Stimulated activated memory B cell treated with anti-CD40 and anti-IgM and Interleukin-4, amounts not matched to agents 10 μg/mL and 1 μg/mL and 100 μg/mL, for 72 hours (primary cell): ENCODE measurements at places on chromosomes 6 and 20.

GRCh38 chr6:14001329-14002012 lies 76.7 kb downstream of the RNF182 start:
- no peak for ATAC-seq
- peaks cover 3% of the 10 kb centered on the region for H3K27me3 ChIP-seq
- no peak overlapping the region for H3K27ac ChIP-seq
- H3K4me3 ChIP-seq: no peak overlapping the region
- H3K36me3 ChIP-seq: no peaks in the 10 kb centered on the region

DNA sequence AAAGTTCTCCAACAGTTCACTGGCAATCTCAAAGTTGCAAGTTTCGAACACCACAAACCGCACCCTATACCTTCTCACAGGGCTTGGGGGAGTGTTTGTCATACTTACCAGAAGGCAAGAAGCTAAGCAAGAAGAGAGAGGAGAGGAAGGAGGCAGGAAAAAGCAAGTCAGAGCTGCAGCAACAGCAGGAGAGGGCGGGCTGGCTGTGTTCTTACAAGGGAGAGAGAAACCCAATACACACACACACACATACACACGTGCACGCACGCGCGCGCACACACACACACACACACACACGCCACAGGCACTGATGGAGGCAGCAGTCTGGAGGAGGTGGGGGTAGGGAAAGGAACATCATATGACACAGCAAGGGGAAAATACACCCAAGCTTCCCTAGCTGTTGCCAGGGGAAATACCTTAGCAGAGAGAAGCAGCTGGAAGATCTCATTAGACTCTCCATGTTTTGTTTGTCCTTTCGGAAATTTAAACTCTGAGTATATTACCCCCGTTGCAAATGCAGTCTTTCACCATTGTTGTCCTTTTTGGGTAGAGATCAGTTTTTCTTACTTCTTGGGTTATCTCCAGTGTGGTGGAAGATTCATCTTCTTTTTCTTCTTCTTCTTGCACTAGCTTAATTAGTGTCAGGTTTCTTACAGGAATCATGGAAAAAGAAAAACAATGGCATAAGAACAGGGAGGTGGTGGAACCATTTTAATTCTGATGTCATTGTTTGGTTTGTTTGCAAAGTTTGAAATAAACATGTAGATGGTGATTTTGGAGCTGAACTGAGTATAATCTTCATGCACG lies at the start of gene TXLNB:
Gene TXLNB (minus strand): TSS at position 186 of the 807 bp plus-strand sequence. CDS start 3,099 bp downstream, outside the sequence.
- H3K4me1 ChIP-seq: peaks cover 73% of the 10 kb centered on the region
- peak; percentile 86 for ATAC-seq
- peak within 1 kb of the TSS; percentile 92 for H3K27ac ChIP-seq
- peak within 1 kb of the TSS; percentile 76 for H3K4me3 ChIP-seq

DNA sequence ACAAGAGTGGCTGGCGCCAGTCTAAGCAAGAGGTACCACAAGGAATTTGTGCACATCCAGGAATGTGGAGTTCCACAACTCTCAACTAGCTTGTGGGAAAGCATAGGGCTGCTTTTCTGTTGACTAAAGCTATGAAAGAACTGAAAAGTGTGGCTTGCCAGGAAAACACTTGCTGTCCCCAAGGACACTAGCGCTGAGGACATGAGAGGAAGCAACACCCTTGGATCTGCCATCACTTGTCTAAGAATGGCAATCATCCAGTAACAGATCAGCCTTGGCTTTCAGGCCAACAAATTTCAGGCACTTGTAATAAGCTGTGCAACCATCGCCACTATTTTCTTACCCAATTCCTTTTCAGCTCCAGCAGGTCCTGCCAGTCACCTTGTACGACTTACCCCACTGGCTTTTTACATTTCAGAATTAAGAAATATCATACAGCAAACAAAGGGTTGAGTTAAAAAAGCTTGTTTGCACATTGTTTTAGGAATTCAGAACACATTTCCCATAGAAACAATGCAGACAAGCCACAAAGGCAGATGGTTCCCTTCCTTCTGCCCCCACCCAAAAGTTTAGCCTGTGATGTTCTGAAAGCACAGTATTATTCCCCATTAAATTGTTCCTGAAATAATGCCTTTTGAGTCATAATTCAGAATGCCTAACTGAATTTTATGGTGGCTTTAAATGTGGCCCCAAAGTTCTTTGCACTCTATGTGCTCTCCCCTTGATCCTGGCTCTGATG lies 57.9 kb upstream of the SSTR4 start:
- ATAC-seq: no peak
- no peak overlapping the region for H3K27ac ChIP-seq
- H3K4me3 ChIP-seq: no peak overlapping the region
- H3K4me1 ChIP-seq: no peaks in the 10 kb centered on the region
- no peaks in the 10 kb centered on the region for H3K27me3 ChIP-seq
- no peaks in the 10 kb centered on the region for H3K36me3 ChIP-seq

- H3K4me1 ChIP-seq: no peaks in the 10 kb centered on the region
- no peak overlapping the region for H3K27ac ChIP-seq
- H3K4me3 ChIP-seq: no peak overlapping the region
- no peaks in the 10 kb centered on the region for H3K36me3 ChIP-seq
- peaks cover 15% of the 10 kb centered on the region for H3K27me3 ChIP-seq
Observed at GRCh38 chr20:39935901-39936300, 753.1 kb downstream of the MAFB start.

GRCh38 chr20:15317546-15318232 lies 980.3 kb upstream of the FLRT3 start:
- peak; percentile 96 for ATAC-seq
- H3K36me3 ChIP-seq: peaks cover 21% of the 10 kb centered on the region
- H3K4me3 ChIP-seq: peak overlapping the region; percentile 49
- peak overlapping the region; percentile 92 for H3K27ac ChIP-seq

GRCh38 chr6:15358579-15359327 lies 112.9 kb downstream of the JARID2 start:
- peak overlapping the region; percentile 72 for H3K27ac ChIP-seq
- peaks cover 9% of the 10 kb centered on the region for H3K36me3 ChIP-seq
- H3K4me1 ChIP-seq: peaks cover 45% of the 10 kb centered on the region
- ATAC-seq: peak; percentile 88
- H3K4me3 ChIP-seq: peak overlapping the region; percentile 38
- H3K27me3 ChIP-seq: no peaks in the 10 kb centered on the region

DNA sequence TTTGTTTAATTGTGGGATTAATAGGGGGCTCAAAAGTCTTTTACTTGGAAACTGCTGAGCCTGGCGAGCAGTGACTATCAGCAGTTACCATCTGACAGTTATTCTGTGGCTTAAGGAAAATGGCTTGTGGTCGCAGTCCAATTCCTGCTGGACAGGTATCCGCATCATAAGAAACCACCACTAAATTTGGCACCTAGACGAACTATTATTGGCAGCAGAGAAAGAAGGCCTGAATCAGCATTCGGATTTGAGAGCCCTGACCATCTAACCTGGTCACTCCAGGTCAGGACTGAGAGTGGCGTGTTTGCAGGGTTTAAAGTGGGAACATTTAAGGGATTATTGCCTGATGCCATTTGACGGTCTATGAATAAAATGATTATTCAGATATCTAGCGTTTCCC lies 146.4 kb downstream of the RPS12 start:
- H3K4me3 ChIP-seq: no peak overlapping the region

- no peak overlapping the region for H3K27ac ChIP-seq
- no peaks in the 10 kb centered on the region for H3K36me3 ChIP-seq
- H3K27me3 ChIP-seq: peaks cover 12% of the 10 kb centered on the region
Observed at GRCh38 chr6:1477432-1478090, 88.2 kb downstream of the FOXF2 start.

GRCh38 chr6:26021001-26021349 lies 58.4 kb downstream of the TRIM38 start:
- H3K36me3 ChIP-seq: no peaks in the 10 kb centered on the region
- peak overlapping the region; percentile 96 for H3K4me3 ChIP-seq
- no peaks in the 10 kb centered on the region for H3K27me3 ChIP-seq
- peak; percentile 28 for ATAC-seq

DNA sequence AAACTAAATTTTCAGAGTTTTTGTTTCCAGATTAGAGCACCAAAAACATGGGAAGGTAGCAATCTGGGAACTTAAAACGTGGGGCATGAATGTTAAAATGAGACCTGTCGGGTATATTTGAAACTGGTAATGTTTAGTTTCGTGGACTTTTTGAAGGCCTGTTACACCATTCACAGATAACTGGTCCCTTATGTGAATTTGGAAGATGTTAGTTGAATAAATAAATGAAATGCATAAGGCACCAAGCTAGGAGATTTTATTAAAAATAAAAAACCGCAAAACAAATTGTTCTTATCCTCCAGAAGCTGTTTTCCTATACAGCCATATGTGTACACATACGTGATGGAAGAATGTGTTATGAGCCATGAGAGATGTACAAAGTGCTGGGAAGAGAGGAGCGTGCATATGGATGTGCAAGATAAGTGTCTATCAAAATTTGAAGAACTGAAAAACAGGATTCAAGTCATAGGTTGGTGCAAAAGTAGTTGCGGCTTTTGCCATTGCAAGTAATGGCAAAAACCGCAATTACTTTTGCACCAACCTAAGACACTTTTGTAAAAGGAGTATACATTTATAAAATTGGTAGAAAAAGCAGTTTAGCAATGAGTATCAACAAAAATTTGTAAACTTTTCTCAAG lies 700 bp upstream of the MCUR1 start:
- H3K27me3 ChIP-seq: no peaks in the 10 kb centered on the region
- H3K27ac ChIP-seq: peak overlapping the region; percentile 93
- peaks cover 47% of the 10 kb centered on the region for H3K4me1 ChIP-seq
- no peaks in the 10 kb centered on the region for H3K36me3 ChIP-seq
- H3K4me3 ChIP-seq: peak overlapping the region; percentile 91

DNA sequence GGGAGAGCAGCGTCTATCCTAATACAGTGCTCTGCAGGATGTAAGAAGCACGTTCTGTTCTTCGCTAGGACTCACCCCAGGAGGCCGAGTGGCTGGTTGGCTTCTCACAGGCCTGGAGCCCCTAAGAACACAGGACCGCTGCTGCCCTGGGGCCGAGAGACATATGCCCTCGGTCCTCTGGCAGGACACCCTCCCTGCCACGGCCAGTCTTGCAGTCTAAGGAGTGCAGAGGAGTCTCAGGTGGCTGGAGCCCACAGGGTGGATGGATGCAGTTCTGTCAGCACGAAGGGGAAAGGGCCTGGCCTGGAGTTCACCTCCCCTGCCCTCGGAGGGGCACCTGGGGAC lies 96.5 kb downstream of the SMOC2 start:
- H3K4me1 ChIP-seq: no peaks in the 10 kb centered on the region
- H3K27ac ChIP-seq: no peak overlapping the region
- no peak for ATAC-seq
- H3K4me3 ChIP-seq: no peak overlapping the region

DNA sequence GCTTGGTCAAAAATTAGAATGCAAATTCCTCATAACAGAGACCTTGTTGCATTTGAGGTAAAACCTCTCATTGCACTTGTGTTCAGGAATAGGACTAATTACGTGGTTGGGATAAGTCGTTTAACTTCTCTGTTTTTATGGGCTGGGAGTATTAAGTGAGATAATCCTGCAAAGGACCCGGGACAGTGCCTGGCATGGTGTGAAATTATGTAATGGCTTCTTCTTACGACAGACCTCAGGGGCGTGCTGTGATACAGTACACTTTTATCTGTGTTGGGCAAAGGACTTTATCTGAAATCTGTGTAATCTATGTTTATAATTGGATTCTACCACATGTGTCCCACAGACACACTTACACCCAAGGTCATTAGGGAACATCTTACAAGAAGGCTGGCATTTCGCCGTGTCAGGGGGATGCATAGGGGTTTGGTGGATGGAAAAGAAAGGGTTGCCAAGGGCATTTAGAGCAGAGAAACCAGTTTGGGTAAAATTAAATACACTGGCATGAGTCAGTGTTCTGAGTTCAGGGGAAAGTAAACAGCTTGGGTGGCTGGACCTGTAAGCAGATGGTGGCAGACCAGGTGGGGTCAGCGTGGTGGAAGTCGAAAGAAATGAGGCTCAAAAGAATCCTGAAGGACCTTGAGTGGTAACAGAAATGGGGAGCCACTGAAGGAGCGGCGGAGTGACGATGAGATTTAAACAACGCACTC lies 17.2 kb upstream of the RTF2 start:
- no peak for ATAC-seq
- no peaks in the 10 kb centered on the region for H3K27me3 ChIP-seq
- no peak overlapping the region for H3K4me3 ChIP-seq
- peaks cover 15% of the 10 kb centered on the region for H3K4me1 ChIP-seq
- no peaks in the 10 kb centered on the region for H3K36me3 ChIP-seq
